ENCODE measurements at places on chromosomes 3 and 15.

DNA sequence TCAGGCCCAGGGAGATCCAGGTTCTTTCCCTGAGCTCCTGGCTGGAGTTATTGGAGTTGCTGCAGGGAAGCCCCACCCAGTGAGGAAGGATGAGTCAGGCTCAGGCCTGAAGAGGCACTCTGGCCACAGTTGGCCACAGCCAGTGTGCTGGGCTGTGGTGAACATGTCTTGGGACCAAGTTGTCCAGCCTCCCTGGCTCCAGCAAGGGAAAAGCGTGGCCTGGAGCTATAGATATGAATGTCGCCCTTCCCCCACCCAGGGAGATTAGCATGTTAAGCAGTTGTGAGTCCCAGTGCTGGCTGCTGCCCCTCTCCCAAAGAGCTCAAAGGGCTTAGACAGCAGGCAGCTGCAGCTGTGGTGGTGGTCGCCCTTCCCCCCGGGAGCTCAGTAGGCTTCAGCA, 963.2 kb downstream of the ROBO2 start:
- no peak for DNase-seq

DNA sequence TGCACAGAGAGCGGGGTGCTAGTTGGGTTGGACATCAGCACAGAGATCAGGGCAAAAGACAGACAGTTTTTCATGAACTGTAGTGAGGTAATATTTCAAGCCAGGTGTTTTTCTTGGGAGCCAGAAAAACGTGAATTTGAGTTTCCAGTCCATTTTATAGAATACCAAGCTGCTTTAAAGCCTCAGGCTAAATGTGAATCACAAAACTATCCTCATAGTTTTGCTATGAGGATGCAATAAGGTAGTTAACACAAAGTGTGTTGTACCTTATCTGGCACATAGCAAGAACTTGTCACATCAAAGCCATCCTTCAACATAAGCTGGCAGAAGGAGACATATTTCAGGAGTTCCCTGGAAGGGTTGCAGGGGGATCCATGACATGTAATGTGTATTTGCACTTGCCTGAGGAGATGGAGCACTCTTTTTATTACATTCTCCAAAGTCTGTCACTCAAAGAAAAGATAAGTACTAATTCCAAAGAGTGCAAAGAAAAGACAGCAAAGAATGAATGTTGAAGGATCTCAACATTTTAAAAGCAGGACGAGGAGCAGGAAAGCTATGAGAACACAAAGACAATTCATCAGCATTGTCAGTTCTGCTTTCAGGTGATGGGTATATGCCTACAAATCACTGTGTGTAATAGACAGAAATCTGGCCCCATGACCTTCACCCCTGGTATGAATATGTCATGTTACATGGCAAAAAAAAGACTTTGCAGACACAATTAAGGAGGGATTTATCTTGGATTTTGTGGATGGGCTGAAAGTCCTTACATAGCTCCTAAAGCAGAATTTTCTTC, 1046.4 kb downstream of the NTRK3 start:
- no peak for DNase-seq

- no peak for DNase-seq
Measured at GRCh38 chr3:110296885-110297284, 774.7 kb upstream of the NECTIN3 start.

DNA sequence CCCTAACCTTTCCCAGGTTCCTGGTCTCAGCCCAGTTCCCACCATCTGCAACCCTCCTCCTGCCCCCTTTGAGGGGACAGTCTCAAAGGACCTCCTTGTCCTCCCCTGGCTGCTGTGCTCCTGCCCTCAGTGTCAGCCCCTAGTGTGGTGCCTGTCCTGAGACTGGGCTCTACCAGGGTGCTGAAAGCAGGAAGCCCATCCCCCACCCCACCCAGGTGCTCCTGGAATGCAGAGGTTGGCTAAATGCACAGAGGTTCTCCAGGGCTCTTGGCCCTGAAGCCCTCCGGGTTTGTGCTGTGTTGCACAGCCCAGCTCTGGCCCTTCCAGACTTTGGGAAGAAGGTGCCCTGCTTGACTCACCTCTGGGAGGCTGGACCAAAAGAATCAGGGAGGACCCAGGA, 21.8 kb downstream of the C3orf18 start:
- no peak for DNase-seq

DNA sequence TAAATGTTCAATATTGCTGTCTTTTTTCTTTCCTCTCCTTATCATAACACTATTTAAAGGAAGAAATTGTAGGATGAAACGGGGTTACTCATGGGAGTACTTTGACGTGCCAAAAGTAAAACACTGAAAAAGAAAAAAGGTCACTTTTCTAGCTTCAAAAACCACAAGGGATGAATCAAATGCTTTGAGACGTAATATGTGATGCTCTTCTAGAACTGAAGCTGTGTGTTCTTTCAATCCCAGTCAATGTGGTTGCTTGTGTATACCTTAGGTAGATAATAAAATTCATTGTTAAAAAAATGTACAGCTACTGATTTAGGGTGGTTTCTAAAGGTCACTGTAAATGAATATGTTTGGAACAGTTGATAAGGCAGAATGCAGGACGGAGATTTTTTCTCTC, 538.8 kb upstream of the ZNF717 start:
- no peak for DNase-seq

DNA sequence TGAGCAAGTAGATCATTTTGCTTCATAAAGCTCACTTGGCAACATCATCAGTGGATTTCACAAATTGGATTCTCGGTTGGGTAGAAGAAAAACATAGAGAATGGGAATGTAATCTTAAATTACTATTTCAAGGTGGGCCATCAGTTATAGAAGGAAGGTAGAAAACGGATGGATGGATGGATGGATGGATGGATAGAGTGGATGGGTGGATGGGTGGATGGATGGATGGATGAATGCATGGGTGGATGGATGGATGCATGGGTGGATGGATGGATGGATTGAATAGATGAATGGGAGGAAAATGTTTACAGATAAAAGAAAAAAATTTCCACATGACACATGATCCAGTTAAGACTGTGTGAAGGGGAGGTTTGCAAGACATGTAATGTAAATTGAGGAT, 159.7 kb downstream of the MEX3B start:
- no peak for DNase-seq

GRCh38 chr15:62524848-62525247, 359.8 kb upstream of the C2CD4B start:
- no peak for DNase-seq

GRCh38 chr15:79562403-79562815, 130.3 kb downstream of the MINAR1 start:
- DNase-seq = no peak

Measured in NCI-H510A (cell line).